ENCODE measurements at places on chromosomes 4 and X. TPM values are rescaled to one million over a fixed set of nuclear protein-coding genes. Genes with fewer than 3 reads are reported as not detected.
A peak's percentile ranks its signal among the peaks of the same experiment; 100 is the strongest.

DNA sequence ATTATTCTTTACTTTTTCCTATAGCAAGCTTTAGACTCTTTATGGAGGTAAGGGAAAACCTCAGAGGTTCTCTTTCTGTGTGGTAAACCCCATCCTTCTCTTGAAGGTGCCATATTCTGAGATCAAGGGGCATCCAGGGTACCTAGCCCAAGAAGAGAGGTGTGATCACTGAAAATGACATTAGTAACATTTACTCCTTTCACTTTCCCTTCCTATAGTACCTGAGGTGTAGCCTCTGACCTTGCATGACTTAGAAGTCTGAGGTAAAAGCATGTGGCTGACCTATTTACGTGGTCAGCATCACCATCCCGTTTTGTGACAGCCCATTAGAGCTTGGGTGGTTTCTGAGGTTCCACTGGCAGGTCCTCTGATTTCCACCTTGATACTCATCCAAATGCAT lies 25.7 kb downstream of the SGMS2 start:
- peaks cover 33% of the 10 kb centered on the region for H3K4me1 ChIP-seq
- H3K36me3 ChIP-seq: no peaks in the 10 kb centered on the region
- H3K27ac ChIP-seq: no peak overlapping the region
- no peaks in the 10 kb centered on the region for H3K27me3 ChIP-seq

DNA sequence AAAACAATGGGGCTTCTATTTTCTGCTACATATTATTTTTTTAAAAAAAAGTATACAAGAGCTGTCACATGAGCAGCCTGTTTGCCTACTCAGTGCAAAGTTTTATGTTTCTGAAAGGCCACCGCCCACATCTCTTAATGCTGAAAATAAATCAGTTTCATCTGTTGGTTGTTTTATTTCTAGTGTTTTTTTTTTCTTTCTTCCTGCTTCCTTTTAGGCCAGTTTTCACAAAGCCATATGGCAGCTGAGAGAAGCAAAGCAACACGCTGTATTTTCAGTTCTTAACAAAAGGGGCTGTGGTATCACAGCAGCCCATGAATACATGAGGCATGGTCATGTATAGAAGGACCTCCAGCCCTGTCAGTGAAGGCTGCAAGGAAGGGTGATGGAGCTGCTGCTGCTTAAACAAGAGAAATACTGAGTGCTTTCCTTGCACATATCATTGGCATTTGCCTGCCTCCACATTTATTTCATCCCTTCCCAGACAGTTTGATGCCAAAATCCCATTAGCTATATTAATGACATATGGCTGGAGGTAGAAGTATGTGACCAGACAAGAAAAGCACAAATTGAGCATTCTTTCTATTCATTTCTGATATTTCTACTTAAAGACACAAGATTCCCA lies 172.5 kb downstream of the PCDH18 start:
- H3K36me3 ChIP-seq: no peaks in the 10 kb centered on the region
- H3K27ac ChIP-seq: no peak overlapping the region
- no peak overlapping the region for H3K4me3 ChIP-seq
- DNase-seq: no peak
- H3K4me1 ChIP-seq: no peaks in the 10 kb centered on the region
- no peaks in the 10 kb centered on the region for H3K27me3 ChIP-seq

GRCh38 chr4:110224812-110225211 lies 26.4 kb upstream of the ELOVL6 start:
- H3K27ac ChIP-seq: no peak overlapping the region
- H3K4me1 ChIP-seq: no peaks in the 10 kb centered on the region
- H3K27me3 ChIP-seq: no peaks in the 10 kb centered on the region

Gene COX7B2
- total RNA-seq: not detected

Gene IL13RA1
- 32.4 TPM for total RNA-seq

DNA sequence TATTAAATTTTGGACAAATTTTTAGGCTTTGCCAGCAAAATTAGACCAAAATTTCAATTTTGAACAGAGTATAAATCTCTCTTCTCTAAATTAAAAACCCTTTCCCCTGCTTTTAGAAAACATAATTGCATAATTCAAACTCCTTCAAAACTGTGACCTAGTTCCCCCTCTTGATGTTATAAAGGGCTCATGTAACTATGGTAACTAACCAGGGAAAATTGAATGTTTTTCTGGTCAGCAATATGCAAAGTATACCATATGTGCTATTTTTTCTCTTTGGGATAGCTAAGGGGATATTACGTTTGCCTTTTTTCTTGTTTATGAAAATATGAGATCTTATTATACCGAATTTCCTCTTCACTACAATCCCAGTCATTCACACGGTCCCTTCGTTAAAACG lies 5.1 kb upstream of the ING2 start:
- no peak overlapping the region for H3K27ac ChIP-seq
- no peaks in the 10 kb centered on the region for H3K27me3 ChIP-seq
- H3K4me1 ChIP-seq: peaks cover 11% of the 10 kb centered on the region

Gene JCHAIN
- not detected for total RNA-seq

DNA sequence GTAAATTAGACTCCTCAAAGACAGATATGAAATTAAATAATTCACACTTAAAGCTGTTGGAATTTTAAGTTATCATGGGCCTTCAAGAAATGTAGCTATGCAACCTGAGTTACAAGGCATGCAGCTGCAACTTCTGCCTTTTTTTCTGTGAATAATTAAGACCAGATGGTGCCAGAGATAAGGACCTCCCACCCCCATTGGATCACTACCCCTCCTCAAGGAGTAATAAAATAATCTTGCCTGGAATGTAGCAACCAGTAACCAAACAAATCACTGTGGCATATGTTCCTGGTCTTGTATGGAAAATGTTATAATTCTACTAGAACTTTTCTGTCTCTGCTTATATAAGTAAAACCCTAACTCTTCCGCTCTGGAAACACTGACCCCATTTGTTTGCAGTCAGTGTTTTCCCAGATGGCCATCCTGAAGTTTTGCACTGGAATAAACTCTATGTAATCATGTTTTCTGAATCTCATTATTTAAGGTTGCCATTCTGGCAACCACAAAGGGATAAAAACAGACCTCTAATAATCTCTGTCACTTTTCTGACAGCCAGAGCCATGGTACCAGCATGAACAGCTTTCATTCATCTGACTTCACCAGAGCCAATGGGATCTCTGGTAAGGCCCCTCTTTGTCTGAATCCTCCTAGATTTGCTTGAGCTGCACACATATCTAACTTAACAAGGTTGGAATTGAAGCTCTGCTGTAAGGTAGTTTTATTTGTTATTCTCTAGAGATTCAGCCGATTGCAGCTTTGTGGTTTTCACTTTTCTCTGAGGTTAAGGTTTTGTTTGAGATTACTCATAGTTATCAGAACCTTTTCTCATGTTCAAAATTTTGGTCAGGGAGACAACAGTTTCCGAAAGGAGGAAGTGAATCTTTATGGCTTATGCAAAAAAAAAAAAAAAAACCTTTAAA lies 274.6 kb downstream of the NAF1 start:
- no peak for DNase-seq
- no peaks in the 10 kb centered on the region for H3K36me3 ChIP-seq
- no peak overlapping the region for H3K4me3 ChIP-seq
- peaks cover 14% of the 10 kb centered on the region for H3K4me1 ChIP-seq
- no peaks in the 10 kb centered on the region for H3K27me3 ChIP-seq
- H3K27ac ChIP-seq: no peak overlapping the region

Gene DNAJB14
- 50.2 TPM for total RNA-seq

GRCh38 chr4:7894677-7895181 lies 44.9 kb downstream of the AFAP1 start:
- H3K4me1 ChIP-seq: peaks cover 24% of the 10 kb centered on the region
- no peaks in the 10 kb centered on the region for H3K27me3 ChIP-seq
- H3K4me3 ChIP-seq: no peak overlapping the region
- DNase-seq: no peak
- H3K27ac ChIP-seq: no peak overlapping the region

GRCh38 chr4:77629885-77630284 lies 24.3 kb downstream of the CXCL13 start:
- H3K4me3 ChIP-seq: no peak overlapping the region
- H3K27ac ChIP-seq: no peak overlapping the region
- DNase-seq: no peak
- H3K4me1 ChIP-seq: no peaks in the 10 kb centered on the region
- H3K27me3 ChIP-seq: no peaks in the 10 kb centered on the region

DNA sequence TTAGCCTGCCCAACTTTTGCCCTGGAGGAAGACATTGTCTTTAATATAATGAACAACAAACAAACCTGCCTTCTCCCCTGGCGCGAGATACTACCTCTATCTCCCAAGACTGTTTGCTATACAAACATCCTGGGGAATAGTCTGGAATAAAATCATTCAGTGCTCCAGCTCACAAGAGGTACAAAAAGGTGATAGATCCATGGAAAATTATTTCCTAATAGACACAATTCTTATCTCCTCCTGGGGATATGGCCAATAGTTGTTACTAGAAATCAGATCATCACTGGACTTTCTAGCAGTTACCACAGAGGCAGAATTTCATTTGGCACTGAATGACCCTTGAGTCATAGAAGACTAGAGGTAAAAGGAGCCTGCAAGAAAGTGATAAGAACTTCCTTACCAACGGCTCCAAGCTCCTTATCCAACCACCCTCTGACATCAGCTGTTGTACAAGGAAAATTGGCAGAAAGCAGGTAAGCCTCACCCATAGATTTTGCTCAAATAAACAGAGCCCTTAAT lies 38.1 kb downstream of the MID1 start:
- H3K4me1 ChIP-seq: peaks cover 15% of the 10 kb centered on the region
- H3K36me3 ChIP-seq: peaks cover 11% of the 10 kb centered on the region
- peak overlapping the region; percentile 61 for H3K27ac ChIP-seq
- no peaks in the 10 kb centered on the region for H3K27me3 ChIP-seq
- DNase-seq: no peak

DNA sequence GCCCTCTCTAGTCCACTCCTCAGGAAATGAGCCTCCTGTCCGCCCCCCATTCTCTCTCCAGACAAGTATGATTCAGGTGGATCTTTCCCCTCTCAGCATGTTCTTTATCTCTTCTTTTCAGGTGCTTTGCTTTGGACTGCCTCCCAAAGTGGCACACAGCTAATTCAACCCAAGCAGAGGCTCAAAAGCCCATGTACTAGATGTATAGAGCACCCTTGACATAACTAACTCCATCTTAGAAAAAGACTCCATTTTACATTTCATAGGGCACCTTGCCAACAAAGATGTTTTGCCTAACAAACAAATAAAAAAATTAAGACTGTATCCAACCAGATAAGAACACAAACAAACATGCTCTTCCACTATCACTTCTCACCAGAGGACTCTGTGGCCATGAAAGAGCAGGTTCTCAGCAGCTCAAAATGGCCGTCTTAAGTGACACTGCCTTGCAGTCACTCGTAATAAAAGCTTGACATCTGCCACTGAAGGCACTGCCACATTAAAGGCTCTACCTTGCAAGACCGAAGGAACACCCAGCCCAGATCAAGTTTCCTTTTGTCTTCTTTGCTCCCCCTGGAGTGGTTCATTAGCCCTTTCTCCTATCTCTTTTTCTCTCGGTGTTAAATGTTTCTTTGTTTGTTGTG lies 84.9 kb upstream of the TAB3 start:
- no peak overlapping the region for H3K4me3 ChIP-seq
- H3K4me1 ChIP-seq: peaks cover 6% of the 10 kb centered on the region
- DNase-seq: no peak
- H3K36me3 ChIP-seq: no peaks in the 10 kb centered on the region
- peaks cover 33% of the 10 kb centered on the region for H3K27me3 ChIP-seq

GRCh38 chrX:108704839-108705238 lies 31.5 kb downstream of the IRS4 start:
- H3K27me3 ChIP-seq: peaks cover 80% of the 10 kb centered on the region
- H3K36me3 ChIP-seq: peaks cover 4% of the 10 kb centered on the region
- no peak overlapping the region for H3K4me3 ChIP-seq

GRCh38 chr4:153215921-153216320 lies 11.7 kb downstream of the TRIM2 start:
- no peak overlapping the region for H3K27ac ChIP-seq
- no peaks in the 10 kb centered on the region for H3K27me3 ChIP-seq
- no peaks in the 10 kb centered on the region for H3K36me3 ChIP-seq
- peaks cover 6% of the 10 kb centered on the region for H3K4me1 ChIP-seq
- DNase-seq: peak; percentile 7
- H3K4me3 ChIP-seq: no peak overlapping the region

- peaks cover 8% of the 10 kb centered on the region for H3K36me3 ChIP-seq
- H3K4me1 ChIP-seq: no peaks in the 10 kb centered on the region
- DNase-seq: no peak
- H3K4me3 ChIP-seq: no peak overlapping the region
These were observed 72.6 kb downstream of the GATB start for GRCh38 chr4:151688003-151688784.

DNA sequence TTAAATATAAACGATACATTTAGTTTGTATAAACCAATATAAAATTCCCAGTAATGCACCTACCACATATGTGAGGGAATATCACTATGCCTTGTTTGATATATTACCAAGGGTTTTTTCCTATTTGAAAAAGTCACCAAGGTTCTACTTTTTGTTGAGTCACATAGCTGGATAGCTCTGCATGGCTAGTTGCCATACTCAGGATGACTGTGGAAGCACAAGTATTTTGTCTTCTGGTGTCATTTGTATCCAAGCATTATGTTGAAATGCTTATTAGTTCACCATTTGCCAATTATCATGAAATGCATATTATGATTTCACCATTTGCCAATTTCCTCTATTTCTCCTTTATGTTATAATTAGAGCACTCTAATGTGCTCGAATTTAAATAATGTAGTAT lies 162.7 kb upstream of the TTC29 start:
- peaks cover 9% of the 10 kb centered on the region for H3K4me1 ChIP-seq
- no peak overlapping the region for H3K27ac ChIP-seq
- H3K4me3 ChIP-seq: no peak overlapping the region
- H3K36me3 ChIP-seq: no peaks in the 10 kb centered on the region

DNA sequence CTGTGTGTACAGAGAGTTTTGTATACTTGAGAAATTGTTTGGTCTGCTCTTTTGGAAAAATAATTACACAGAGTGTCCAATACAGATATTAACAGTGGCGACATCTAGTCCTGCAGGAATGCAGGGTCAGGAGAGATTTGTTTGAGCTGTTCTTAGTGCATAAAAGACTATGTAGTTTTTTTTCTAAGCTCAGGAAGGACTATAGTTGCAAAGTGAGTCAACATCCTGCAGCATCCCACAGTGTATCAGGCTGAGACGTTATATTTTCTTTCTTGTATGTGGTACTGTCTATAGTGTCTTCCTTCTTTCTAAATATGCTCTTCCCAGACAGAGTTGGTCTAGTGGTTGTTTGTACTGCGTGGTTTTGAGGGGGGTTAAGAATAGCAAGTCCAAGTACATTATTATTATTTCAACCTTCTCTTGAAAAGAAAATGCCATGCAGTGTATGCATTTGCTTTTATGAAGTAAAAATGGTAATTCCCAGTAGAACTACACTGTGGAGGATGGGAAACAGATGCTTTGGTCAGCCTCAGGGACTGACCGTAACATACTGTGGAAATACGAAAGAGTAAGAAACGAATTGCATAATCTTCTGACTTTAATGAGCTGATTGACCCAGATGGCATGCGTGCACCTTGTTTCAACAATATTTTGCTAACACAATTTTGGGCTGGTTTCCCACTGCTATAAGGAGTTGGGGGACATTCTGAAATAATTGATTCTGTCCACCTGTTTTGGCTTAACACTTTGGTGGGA lies 67.4 kb downstream of the DMP1 start:
- H3K27me3 ChIP-seq: no peaks in the 10 kb centered on the region
- peaks cover 8% of the 10 kb centered on the region for H3K4me1 ChIP-seq
- H3K27ac ChIP-seq: peak overlapping the region; percentile 11
- DNase-seq: peak; percentile 27
- no peak overlapping the region for H3K4me3 ChIP-seq

GRCh38 chr4:181802207-181802606 lies 441.0 kb upstream of the TENM3 start:
- H3K27ac ChIP-seq: no peak overlapping the region
- H3K27me3 ChIP-seq: no peaks in the 10 kb centered on the region

Gene GPAT3
- total RNA-seq: 0.30 TPM

Gene TMEM150C
- total RNA-seq: 0.10 TPM

Measured in MCF 10A (cell line).